Cerebellar nuclear complex (tissue), 1 donor: ENCODE measurements at places on chromosomes 5 and 9.

DNA sequence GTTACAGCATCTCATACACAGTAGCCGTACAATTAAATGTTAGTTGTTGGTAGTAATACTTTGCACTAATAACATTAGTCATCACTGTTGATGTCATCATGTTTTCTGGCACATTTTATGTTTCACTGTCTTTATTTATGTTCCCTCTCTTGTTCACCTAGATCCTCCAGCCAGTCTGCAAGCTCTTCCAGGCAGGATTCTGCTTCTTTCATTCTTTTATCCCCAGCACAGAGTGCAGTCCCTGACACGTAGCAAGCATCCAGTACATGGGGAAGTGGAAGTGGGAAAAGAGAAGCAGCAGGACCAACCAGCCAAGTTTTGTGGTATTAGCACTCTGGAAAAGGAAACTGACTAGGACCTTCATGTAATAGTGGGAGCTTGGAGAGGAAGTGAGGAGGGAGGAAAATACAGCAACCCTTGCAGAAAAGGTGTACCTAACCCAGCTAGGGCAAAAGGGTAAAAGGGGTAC is 89.7 kb upstream of the SLC44A1 start:
- no peak for DNase-seq

DNA sequence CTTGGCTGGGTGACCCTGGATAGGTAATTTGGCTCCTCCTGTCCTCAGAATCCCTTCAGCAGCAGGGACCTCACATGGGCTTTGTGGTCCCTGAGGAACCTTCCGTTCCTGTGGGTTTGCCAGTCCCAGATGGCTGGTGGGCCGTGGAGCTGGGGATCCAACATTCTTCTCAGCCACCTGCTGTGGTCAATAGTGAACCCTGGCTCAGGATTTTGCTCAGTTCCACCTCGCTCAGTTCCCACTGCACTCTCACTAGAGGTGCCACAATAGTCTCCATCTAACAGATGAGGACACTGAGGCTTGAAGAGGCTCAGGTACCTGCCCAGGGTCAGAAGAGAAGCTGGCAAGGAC is 17.1 kb upstream of the SPOUT1 start:
- DNase-seq = no peak

DNA sequence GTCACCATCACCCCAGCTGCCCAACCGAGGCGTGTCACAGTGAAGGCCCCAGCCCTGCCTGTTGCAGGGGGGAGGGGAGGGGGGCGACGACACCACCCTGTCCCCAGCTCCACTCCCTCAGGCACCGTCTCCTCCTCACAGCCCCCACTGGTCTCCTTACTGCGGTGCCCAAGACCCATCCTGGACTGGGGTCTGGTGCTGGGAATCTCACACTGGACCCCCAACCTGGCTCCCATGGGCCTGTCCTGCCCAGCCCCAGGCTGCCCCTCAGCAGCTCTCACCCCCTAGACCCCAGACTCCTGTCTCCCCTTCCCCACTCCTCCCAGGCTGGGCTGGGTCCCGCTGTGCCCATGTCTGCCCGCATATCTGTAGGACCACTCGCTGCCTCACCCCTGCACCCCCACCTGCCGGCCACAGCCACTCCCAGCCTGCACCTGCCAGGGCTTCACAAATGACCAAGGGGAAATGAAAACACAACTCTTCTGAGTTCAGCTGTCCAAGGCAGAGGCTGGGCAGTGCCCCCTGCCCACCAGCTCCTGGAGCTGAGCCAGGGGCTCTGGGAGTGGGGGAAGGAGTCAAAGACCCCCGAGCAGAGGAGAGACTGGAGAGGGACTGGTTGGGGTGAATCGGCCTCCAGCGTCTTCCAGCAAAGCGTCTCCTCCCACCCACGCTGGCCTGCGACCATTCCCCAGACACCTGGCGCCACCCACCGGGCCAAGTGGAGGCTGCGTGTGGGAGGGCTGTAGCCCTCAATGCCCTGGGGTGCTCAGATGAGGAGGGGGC is 32.6 kb upstream of the EGFL7 start:
- DNase-seq = no peak

DNA sequence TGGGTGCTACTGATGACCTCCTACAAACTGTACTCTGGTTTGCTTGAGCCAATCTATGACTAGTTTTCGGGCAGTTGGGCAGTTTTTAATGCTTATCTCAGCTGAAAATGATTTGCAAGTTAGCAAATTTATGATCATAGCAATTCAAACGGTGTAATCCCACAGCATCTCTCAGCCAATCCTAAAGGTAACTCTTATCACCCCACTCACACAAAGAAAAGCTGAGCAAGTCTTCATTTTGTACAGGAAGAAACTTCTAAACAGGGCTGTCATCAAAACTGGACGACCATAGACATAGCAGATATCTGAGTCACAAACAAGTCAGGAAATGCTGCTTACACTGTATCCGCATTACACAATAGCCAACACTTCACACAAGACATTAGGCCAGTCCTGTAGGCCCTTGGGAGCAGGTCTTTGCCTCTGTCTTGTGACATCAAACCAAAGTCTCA is 2.6 kb upstream of the ENC1 start:
- DNase-seq = no peak

DNA sequence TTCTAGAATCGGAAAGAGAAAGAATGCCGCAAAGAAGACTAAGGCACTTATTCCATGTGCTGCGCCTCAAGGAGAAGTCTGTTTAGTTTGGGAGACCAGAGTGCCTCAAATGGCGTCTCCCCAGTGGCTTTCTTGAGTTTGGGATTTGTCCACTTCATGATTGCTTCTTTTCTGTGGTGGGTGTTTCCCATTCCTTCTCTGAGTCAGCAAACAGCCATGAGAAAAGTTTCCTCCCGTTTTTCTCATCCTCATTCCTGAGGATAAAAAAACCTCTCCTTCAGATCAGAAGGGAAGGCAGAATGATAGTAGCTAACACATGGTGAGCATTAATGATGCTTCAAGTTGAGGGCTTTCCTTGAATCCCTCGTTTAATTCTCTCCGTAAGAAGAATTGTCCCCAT is 275.9 kb upstream of the WWC1 start:
- no peak for DNase-seq

GRCh38 chr5:61280205-61280604 is 51.9 kb upstream of the ZSWIM6 start:
- DNase-seq = no peak

DNA sequence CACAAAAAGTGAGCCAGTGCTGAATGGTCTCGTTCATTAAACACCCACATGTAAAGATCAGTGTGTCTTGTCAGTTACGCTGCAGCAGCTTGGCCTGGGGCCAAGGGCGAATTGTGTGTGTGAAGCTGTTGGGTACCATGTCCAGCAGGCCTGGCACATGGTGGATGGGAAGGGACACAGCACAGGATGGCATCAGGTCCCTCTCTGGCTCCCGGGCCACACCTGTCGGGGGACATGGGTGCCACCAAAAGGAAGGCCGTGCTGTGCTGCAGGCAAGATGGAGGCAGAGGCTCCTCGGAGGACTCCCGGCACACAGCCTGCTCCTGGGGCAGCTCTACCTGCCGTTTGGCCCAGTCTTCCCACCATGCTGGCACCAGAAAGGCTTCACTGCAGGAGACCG is 32.0 kb downstream of the NKD2 start:
- no peak for DNase-seq

GRCh38 chr9:126147186-126147935 is 179.3 kb upstream of the MVB12B start:
- DNase-seq = no peak

GRCh38 chr5:77776554-77777206 is 541 bp upstream of the TBCA start:
- no peak for DNase-seq

DNA sequence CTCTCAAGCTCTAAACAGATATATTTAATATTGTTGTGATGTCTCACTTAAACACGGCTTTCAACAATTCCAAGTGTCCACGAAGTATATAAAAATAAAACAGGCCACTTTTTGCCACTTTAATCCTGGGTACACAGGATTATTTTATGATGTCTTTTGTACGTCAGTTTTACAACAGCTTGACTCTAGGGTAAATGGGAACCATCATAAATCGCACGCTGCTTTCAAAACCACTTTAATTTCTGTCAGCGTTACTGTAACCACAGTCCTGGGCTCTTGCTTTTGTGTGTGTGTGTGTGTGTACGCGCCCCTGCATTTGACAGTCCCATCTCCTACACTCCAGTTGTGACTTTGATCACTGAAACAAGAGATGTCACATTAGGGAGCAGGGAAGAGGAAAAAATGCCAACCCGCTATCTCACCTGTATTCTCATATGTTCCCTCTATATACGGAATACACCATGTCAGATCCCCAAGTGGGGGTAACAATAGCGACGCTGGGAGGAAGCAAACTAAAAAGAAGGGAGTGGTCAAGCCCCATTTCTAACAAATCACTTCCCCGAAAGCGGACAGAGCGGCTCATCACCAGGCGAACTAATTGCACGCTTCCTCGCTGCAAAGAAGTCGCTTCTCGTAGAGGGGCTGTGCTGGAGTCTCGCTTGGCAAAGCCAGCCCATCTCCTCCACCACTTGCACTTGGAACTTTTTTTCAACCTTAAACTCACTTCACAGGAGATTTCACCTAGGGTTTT is 1.2 kb downstream of the BNC2 start:
- DNase-seq = no peak

- no peak for DNase-seq
Observed at GRCh38 chr5:27830546-27830945, 792.2 kb upstream of the CDH9 start.

GRCh38 chr5:124410539-124411488 is 335.6 kb downstream of the ZNF608 start:
- no peak for DNase-seq

DNA sequence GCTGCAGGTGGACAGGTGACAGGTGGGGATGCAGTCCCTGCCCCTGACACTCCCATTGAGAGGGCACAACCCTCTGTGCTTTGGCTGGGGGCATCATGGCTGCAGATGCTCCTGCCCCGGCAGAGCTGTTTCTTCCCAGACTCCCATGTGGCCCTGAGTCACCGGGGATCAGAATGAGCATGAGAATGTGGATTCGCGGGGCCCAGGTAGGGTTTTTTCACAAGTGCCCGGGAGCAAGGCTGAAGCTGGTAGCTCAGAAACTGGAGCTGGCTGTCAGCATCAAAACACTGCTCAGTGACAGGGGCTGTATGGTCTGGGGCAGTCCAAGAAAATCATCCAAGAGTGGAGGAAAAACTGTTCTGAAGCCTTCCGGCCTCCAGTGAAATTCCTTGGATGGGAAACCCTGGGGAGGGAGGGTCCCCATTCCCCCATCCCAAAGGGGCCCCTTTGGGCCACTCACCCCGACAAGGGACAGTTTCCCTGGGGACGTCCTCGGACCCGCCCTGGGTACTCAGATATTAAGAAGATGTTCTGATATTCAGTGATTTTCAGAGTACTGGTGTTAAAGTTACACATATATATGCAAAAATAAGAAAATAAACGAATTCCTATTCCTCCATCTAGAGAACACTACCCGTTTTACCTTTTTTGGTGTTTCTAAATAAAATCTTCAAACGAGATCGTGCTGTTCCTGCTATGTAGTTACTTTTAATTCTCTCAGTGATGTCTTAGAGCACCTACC is 120.1 kb upstream of the LPCAT1 start:
- DNase-seq = no peak

DNA sequence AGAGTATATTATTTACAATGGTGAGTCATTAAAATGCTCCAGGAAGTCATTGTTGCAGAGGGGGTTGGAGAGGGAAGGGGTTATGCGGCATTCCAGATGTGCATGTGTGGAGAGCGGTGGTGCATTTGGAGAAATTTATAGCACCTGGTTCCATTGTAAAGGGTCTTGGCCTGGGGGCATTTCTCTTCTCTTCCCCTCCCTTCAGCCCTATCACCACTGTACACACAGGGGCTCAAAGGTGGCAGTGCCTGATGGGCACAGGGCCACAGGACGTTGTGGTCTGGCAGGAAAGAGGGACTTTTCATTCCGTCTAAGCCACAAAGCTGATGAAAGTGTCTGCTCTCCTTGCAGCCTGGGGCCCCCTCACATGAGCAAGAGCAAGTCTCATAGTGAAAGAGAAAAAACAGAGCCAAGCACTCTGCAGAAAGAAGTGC is 442.4 kb upstream of the ZNF462 start:
- no peak for DNase-seq

DNA sequence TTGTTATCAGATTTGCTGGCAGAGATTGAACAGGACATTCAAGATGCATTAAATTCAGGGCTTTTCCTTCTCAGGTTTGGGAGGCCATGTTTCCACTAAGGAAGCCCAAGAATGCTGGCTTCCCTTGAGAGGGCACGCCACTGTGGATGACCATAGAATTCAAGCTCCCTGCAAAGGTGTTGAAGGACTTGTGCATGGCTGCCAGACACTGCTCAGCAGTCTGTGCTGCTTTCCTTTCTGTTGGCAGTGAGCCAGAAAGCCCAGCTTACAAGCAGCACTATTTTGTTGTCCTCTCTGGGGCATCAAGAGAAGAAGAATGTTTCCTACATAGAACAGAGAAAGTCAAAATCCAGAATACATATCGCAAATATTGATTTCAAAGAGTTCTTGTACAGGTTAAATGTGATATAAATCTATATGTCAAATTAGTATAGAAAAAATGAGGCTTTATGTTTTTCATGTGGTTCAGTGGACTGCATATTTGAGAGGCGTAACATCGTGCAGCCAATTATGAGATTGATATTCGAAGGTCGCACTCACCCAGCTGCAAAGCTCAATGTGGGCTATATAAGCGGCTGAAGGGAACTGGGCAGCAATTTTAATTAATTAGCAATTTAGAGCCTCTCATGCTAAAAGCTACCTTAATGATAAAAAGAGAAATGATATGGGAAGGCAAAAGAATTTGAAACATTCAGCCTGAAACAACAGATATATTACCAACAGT is 103.1 kb upstream of the ISL1 start:
- no peak for DNase-seq

GRCh38 chr5:36998578-36998977 is 122.0 kb downstream of the NIPBL start:
- no peak for DNase-seq

DNA sequence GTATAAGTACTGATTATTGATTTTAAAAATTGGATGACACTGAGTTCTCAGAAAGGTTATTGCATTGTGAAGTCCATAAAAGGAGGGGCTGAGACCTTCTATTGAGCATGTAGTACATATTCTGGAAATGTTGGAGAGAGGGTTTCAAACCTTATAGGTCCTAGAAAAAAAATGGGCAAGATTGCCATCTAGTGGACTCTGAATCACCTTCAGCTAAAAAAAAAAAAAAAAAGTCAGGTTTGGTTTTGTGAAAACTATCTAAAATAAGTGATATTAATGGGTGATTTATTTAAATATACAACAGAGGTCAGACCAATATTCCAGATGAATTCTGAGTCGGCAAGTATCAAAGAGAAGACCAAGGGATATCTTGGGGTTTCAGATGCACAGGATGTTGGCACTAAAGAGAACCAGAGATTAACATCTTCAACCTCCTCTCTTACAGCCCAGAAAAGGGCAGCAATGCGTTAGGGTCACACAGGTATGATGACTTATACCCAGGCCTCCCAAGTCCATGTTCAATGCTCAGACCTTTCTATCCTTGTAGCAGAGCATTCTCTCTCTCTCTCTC is 109.8 kb upstream of the NMUR2 start:
- no peak for DNase-seq

GRCh38 chr5:150155258-150156026 is at the start of gene PDGFRB:
PDGFRB (minus strand) TSS chr5:150155845; CDS start chr5:150137047, 18,798 bp downstream.
- no peak for DNase-seq

DNA sequence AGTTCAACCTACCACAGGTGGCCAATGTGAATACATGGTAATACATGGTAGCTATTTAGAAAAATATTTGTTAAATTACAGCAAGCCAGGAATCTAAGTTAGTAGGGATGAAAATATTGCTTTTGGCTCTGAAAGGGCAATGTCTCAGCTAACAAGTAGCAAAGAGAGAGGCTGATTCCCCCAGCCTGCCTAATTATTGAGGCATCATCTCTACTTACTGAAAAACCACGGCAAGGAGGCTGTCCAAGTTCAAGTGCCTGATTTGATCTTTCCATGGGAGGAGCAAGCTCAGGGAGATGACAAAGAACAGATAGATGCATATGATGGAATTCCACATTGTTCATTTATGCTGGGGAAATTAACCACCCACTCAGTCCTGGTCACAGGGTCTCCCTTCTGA is 28.7 kb upstream of the UBTD2 start:
- no peak for DNase-seq
